ENCODE measurements at places on chromosomes 13 and 19. TPM values are rescaled to one million over a fixed set of nuclear protein-coding genes. Genes with fewer than 3 reads are reported as not detected.

The ZNF283 gene
- total RNA-seq: 4.8 TPM

The IL11 gene
- 0.21 TPM for total RNA-seq

The DUXA gene
- not detected for total RNA-seq

The SMIM24 gene
- 0.31 TPM for total RNA-seq

The LRRC4B gene
- total RNA-seq: not detected

The TUBGCP3 gene
- total RNA-seq: 43.1 TPM

The PINLYP gene
- 14.9 TPM for total RNA-seq

The LGALS4 gene
- 0.65 TPM for total RNA-seq

The THSD1 gene
- 0.21 TPM for total RNA-seq

The LGI4 gene
- total RNA-seq: not detected

The UBE2L5 gene
- total RNA-seq: not detected

The UNC13A gene
- not detected for total RNA-seq

The CGB3 gene
- total RNA-seq: not detected

The LHB gene
- total RNA-seq: not detected

The CTXN1 gene
- 0.69 TPM for total RNA-seq

The SIGLEC12 gene
- total RNA-seq: 1.5 TPM

The ZNF284 gene
- total RNA-seq: 1.9 TPM

The IZUMO2 gene
- total RNA-seq: not detected

The INSR gene
- total RNA-seq: 2.0 TPM

The ZNF554 gene
- total RNA-seq: 1.7 TPM

The PTH2 gene
- not detected for total RNA-seq

The TIMM44 gene
- total RNA-seq: 118 TPM

The SYNE4 gene
- 1.4 TPM for total RNA-seq

The ZNF835 gene
- 4.2 TPM for total RNA-seq

The ZFP14 gene
- 2.2 TPM for total RNA-seq

The IL17D gene
- total RNA-seq: 1.2 TPM

The PCSK4 gene
- 1.3 TPM for total RNA-seq

The ATP4B gene
- total RNA-seq: not detected

The TLE6 gene
- 1.3 TPM for total RNA-seq

The NLRP11 gene
- not detected for total RNA-seq

The ZNF285 gene
- total RNA-seq: 0.72 TPM

The ZNF567 gene
- 7.9 TPM for total RNA-seq

The ICAM4 gene
- 0.36 TPM for total RNA-seq

The QPCTL gene
- 20.1 TPM for total RNA-seq

The ZNF442 gene
- total RNA-seq: 2.5 TPM

The LCP1 gene
- total RNA-seq: 848 TPM

The FAM83E gene
- total RNA-seq: 5.7 TPM

The RAB20 gene
- total RNA-seq: 2.3 TPM

The DMKN gene
- 0.65 TPM for total RNA-seq
